ENCODE measurements at places on chromosomes 12 and 14.

GRCh38 chr12:42935756-42936155 is 346.2 kb upstream of the PRICKLE1 start:
- peak; percentile 40 for DNase-seq

DNA sequence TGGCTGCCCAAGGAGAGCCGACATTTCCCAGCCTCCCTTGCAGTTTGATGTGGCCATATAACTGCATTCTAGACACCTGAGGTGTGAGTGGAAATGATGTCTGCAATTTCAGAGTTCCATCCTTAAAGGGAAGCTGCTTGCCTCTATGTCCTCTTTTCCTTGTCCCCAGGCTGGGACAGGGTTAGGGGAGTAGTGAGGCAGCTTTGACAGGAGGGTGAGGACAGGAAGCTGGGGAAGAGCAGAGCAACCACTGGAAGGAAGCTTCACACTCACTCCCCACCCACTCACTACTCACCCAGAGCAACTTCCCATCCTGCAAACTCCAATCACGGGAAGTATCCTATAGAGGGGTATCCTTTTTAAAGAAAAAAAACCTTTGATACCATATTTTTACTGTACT is 28.9 kb upstream of the LTA4H start:
- no peak for DNase-seq

DNA sequence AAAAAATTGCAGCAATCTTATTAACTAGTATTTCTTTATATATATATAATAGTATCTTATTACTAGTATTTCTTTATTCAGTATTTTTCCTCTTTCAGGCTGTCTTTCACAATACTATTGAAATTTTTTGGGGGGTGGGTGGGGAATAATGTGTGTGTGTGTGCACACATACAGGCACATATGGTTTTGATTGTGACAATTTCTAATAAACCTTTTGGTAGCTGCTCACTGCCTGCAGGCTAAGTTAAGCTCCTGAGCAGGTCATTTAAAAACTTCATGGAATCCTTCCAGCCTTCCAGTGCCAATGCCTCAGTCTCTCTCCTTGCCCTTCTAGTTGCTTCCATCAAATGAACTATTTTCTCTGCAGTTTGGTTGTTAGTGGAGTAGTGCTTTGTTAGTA is 490.1 kb downstream of the PCNX1 start:
- DNase-seq = peak; percentile 19

GRCh38 chr14:69500736-69501135 is 16.2 kb downstream of the PLEKHD1 start:
- no peak for DNase-seq

GRCh38 chr12:62658910-62659309 is 192.3 kb downstream of the MON2 start:
- no peak for DNase-seq

GRCh38 chr12:98238515-98239130 is 276.8 kb upstream of the TMPO start:
- peak; percentile 53 for DNase-seq

DNA sequence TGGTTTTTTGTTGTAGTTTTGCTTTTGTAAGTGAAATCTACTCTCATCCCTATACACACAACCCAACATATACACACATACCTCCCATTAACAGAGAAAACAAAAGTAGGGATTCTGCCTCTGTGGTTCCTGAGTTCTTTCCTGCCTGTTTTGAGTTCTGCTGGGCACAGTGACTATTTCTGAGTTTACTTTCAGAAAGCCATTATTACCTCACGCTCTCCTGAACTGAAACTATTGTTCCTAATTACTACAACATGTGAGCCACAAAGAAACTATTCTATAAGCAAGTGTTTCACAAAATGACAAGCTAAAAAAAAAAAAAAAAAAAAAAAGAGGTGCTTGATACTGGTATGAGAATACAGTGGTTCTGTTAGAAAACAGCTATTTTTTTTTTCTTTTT is 110.9 kb downstream of the ALG10B start:
- DNase-seq = no peak

GRCh38 chr14:74526854-74527585 is 33.5 kb downstream of the ISCA2 start:
- no peak for DNase-seq

DNA sequence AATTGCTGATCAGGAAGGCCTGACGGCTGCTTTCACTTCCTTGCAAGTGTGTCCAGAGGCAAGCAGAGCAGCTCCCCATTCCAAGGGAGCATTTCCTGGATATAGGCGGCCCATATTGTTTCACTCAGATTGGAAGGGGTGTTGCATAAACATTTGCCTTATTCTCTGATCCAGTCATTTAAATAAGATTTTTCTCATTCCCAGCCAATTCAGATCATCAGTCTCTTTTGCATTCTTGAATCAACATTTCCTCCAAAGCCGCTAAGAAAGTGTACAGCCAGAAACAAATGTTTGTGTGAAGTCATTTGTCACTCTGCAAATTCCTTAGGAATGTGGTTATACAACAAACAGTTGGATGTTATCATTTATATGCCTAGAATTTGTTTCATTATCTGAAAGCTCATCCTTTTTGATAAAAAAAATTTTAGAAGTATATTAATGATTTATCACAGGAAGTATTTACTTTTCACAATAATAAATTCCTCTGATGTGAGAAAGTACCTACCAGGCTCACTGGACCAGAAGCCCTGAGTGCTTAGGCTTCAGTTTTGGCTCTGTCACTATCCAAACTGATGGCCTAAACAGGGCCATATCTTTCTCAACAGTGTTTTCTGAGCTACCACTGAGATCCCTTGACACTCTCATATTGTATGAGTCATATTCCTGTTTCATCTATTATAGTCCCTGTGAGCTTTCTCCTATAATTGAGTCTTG is 379.6 kb downstream of the CCDC91 start:
- peak; percentile 79 for DNase-seq

DNA sequence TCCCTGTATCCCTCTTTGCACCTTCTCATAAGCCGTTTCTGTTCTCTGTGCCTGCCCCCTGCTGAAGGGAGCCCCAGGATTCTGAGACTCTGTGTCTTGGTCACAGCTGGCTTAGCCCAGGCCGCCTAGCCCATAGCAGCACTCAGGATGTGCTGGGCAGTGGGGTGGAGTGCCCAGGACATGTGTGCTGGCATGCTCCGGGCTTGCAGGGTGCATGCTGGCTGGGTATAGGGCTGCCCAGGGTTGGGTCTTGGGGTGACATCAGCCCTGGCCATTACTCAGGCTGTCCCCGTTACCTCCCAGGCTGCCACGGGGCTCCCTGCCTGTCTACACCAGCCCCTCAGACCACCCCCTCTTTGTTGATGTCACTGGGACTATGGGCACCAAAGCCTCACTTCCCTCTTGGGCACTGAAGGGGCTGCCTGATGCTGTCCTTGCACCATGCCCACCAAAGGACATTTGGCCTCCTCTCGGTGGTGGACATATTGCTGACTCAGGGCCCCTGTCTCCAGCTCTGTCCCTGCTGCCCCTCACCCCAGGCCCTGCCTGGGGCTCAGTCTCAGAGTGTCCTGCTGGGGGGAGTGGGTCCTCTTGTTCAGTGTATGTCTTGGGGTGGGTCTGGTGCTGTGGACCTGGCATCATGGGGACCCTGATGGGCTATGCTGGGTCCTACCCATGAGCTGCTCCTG is 2.4 kb downstream of the CEP170B start:
- no peak for DNase-seq

- DNase-seq = no peak
Observed at GRCh38 chr14:56224691-56225681, 106.8 kb downstream of the PELI2 start.

DNA sequence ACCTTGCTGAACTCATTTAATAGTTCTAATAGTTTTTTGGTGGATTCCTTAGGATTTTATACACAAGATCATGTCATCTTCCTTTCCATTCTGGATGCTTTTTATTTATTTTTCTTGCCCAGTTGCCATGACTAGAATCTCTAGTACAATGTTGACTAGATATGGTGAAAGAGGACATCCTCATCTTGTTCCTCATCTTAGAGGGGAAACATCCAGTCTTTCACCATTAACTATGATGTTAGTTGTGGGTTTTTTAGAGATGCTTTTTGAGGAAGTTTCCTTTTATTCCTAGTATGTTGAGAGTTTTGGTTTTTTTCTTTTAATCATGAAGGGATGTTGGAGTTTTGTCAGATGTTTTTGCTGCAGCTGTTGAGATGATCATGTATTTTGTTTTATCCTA is 8.7 kb downstream of the ANKRD13A start:
- no peak for DNase-seq

DNA sequence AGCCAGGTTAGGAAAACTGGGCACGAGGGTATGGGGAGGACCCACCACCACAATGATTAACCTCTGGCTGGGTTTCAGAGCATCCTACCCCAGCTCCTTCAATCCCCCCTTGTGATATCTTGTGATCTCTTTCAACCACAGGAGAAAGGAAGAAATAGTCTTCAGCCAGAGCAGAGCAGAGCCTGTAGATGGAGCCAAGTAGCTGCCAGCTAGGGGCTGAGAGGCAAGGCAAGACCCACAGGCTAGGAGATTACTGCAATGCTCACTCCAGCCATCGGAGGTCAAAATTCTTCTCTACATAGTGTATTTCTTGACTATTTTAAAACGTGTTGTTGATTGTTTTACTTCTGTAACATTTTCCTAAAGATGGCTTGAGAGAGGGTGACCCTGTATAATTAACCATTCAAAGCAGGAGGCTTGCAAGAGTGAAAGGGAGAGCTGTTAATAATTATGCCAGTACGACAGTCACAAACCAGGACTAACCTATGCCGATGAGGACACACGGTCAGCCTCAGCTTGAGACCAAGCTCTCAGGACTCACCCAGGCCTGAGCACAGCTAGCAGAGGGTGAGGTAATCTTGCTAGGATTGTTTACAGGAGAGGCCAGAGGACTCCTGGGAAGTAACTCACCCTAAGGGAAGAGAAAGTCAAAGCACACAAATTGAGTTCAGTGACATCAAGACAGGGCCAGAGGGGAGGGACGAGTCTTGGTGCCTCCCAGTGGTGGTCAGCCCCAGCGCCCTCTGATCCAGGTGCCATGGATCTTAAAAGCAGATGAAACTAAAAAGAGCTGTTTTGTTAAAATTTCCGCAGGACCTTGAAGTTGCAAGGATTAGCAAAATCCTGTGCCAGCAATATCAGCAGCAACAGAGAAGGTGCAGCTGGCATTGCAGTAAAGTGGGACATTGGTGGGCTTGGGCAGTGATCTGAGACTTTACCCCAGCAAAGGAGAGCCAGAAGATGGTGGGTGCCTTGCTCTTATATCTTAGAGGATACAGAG is 29.8 kb upstream of the CDKN3 start:
- peak; percentile 69 for DNase-seq

DNA sequence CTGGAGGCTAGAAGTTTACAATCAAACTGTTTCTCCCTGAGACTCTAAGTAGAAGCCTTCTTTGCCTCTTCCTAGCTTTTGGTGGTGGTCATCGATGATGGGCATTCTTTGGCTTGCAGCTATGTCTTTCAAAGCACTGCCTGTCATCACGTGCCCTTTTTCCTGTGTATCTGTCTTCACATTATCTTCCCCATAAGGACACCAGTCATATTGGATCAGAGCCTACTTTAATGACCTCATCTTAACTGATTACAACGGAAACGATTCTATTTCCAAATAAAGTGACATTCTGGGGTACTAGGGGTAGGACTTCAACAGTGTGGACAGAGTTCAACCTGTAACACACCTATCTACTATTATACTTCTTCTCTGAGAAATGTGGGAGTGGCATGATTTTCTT is 31.1 kb upstream of the IFNG-AS1 start:
- DNase-seq = peak; percentile 3

DNA sequence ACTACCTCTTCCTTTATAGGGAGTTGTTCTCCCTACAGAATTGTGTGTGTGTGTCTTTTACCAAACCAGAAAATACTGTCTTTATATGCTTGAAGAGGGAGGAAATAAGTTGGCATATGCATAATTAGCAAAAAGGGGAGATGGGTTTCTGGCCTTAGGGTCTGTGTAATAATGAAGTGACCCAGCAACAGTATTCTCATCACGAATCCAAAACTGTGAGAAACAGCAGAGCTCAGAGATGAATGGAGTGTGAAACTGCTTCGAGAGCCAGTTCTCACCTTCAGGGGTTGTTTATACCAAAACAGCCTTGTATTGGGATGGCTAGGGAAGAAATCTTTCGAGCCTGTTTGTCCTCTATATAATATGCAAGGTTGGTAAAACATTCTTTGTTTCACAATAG is 227.5 kb downstream of the MON2 start:
- DNase-seq = no peak

DNA sequence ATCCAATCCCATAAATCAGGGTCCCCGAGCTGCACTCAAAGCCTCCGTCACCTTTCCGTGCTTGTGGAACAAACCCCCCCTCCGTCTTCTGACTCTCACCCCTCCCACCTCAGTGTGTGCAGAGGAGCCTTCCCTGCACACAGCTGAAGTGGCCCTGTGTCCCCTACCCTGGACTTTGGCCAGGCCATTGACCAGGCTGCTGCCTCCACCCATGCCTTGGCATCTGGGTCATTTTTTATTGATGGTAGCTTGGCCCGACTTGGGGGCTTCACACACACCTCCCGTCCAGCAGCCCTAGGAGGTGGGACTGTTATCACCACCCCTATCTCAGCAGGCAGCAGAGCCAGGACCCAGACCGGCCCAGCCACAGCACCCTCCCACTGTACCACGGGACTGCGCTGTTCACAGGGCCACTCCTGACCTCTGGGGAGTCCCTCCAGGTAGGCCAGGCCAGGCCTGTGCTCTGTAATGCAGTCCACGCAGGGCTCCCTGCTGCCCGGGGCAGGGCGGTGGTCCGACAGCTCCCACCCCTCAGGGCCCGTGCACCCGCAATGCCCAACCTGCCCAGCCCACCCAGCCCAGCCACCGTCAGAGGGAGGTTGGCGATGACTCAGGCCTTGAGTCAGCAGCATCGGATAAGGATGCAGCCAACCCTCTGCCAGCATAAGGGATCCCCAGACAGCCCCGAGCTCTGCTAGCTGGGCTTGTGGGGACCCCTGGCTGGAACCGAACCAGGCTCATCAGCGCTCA is 9.2 kb upstream of the INF2 start:
- peak; percentile 86 for DNase-seq

GRCh38 chr12:66800046-66800445 is 121.2 kb upstream of the GRIP1 start:
- DNase-seq = no peak

GRCh38 chr12:89350630-89351488 is 1.4 kb downstream of the DUSP6 start:
- peak; percentile 22 for DNase-seq
